Stimulated activated CD4-positive, alpha-beta T cell treated with anti-CD3 and anti-CD28 coated beads, TNF-alpha, amount 100 ng/mL, for 48 hours (primary cell): ENCODE measurements at places on chromosomes 6 and 20.
A peak's percentile ranks its signal among the peaks of the same experiment; 100 is the strongest.

DNA sequence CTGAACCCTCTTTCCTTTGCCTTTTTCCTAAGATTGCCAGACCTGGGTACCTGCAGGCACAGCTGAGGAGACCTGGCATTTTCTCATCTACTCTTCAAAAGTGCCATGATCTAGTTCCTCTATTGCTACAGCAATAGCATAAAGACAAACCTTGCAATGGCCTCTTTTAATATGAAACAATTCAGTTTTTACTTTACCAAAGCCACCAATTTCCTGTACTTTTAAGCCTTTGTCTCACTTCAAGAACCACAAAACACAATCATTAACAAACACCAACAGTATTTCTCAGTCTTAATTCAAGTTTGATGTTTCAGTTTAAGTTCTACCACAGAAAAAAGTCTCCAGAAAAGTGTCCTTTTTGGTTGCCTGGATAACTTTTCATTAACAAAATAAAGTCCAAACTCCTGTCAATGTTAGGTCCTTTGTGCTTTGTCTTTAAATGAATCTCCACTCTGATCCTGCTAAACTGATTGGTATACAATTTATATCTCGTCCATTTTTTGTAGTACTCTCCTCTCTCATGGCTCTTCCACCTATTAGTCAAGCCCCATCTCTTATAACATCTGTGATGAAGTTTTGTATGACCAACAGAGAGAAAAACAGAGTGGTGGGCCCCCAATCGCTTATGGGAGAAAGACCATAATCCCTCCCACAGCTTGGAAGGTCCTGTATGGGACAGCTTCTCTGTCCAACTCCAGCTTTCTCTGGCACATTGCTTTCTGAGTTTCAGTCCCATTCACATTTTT, 50.5 kb upstream of the THEMIS start:
- DNase-seq: no peak

GRCh38 chr6:31815025-31815838, at the start of the genes HSPA1A and HSPA1L:
TSS of gene HSPA1A (plus strand) at chr6:31815543. CDS start at chr6:31815757, 214 bp downstream.
TSS of gene HSPA1L (minus strand) at chr6:31815283. CDS start at chr6:31811972, 3,311 bp downstream.
- no peak for DNase-seq

GRCh38 chr6:21846541-21847451, 253.2 kb downstream of the SOX4 start:
- peak; percentile 4 for DNase-seq

GRCh38 chr6:28349344-28349891, 329 bp upstream of the ZKSCAN3 start:
- DNase-seq: no peak

DNA sequence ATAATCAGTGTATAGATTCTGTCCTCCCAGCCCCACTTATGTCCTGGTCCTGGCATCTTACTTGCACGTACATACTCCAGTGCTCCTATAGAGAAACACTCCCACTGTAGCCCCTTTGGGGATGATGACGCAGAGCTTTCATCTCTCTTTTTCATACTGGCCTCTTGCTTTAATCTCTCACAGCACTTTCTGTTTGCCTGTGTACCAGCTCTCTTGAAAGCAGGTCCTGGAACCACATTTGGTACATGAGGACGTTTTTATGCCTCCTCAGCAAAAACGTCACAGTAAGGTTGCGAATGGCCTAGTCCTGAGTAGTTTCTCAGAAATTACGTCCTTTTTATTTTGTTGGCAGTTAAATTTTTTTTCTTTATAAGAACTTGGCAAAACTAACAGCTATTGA, 10.8 kb downstream of the L3MBTL3 start:
- no peak for DNase-seq

GRCh38 chr20:52279706-52280105, 88.1 kb upstream of the ZFP64 start:
- DNase-seq: no peak

DNA sequence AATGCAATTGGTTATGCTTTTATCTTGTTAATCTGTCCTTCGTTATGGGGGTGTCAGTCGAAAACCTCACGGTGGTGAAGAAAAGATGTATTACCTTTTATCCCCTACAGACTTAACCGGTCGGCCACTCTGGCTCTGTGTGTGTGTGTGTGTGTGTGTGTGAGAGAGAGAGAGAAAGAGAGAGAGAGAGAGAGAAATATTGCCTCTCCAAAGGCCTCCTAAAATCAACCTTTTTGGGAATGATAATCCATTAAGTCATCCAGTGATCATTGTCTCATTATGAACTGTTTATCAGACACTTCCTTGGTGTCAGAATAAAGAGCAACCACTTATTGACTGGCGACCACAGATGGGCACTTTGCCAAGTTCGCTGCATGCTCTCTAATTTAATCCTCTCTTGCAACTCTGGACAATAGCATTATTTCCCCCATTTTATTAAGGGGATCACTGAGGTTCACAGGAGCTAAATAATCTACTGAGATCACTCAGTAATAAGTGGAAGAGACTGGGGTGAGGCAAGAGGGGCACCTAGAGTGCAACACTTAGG, 30.7 kb downstream of the SLC35D3 start:
- DNase-seq: no peak

DNA sequence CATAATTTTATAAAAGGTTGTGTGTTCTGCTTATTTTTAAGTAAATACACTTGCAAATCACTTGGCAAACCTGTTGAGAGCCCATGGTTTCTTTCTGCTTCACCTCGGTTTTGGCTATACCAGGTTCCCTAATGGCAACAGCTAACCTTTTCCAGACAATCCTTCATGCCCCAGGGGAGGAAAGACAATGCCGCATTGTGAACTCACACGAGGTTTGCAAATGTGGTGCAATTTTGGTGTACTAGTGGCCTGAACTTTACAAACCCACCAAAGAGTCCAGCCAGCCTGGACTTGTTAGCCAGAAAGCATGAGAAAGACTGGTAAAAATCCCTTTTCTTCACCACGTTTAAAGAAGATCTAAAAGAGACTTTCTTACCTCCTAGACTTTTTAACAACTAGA, 84.8 kb upstream of the SOX4 start:
- no peak for DNase-seq

DNA sequence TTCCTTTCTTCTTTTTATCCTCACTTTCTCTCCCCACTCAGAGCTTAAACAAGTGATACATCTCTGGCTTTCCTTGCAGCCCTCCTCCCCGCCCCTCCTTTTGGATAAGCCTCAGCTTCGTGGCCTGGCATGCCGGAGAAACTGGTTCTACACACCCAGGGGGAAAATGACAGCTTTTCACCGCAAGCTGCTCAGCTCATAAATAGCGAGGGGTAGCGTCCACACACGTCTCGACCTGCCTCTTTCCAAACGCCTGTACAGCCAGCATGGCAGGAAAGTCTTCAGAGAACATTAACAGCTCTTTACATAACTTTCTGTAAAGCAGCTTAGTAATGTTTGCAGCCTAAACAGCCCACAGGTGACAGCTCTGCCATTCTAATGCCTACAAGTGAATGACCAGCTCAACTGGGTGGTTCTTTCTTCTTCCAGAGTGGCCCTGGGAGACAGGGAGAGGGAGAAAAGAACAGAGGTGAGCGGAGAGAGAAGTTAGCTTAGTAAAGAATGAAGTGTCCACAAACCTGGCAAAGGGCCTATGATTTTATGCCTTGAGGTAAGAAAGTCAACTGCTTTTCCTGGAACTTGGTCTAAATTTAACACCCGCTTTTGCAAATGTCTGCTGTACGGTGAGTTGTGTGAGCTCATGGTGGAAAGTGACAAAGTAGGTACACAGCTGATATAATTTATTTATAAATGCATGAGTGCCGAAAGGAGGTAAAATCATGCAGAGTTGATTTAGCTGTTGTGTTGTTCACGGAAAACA, 251.5 kb downstream of the TFAP2A start:
- no peak for DNase-seq

- DNase-seq: no peak
Measured at GRCh38 chr6:145588981-145589380, 146.3 kb downstream of the EPM2A start.

DNA sequence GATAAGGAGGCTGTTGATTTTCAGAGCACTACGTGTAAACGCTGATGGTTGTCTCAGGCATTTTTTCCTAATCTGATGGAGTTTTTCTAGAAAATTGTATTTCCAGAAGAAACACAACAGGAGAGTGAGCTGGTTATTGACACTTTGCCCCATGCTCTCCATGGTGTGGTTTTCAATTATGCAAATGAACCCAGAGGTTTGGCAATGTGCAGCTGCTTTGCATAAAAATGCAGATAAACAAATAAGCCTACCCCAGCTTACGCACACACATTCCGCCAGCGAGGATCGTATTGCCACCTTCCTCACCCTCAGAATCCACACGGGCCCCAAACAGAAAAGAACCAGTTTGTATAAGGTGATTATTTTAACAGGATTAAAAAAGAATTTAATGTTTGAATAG, 45.1 kb upstream of the FRMD1 start:
- DNase-seq: no peak

- DNase-seq: no peak
Measured at GRCh38 chr6:39850736-39851297, 58.6 kb downstream of the DAAM2 start.

- DNase-seq: no peak
Measured at GRCh38 chr6:50249493-50249892, 199.8 kb upstream of the DEFB112 start.

GRCh38 chr6:85944776-85945175, 302.1 kb upstream of the SYNCRIP start:
- no peak for DNase-seq

DNA sequence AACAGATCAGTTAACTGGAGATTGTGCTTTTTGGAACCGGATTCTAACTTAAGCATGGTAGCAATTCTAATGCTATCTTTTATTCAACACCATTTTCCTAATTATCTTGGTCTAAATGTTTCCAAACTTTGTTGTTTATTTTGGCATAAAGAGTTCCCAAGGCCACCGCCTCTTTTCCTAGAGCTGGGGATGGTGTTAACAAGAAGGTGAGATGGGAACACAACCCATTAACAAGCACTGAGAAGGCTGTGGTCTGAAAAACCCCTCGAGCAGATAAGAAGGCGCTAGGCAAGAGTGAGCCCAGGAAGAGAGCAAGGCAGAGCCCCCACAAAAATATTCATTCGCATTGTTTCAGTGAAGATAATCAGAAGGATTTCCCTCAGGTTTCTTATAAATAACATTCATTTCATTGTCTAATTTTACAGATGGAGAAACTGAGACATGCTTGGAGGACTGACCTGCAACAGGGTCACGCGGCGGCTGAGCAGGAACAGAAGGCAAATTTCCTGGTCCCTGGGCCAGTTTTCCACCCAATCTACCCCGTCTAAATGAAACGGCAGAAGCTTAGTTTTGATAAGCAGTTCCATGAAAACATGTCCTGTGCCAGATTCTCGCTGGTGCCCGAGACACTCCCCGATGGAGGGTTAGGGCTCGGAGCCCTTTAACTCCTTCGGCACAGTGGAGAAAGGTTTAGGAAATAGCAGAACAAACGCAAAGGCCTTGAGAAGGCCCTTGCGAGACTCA, 155.6 kb downstream of the FOXC1 start:
- no peak for DNase-seq

- no peak for DNase-seq
Measured at GRCh38 chr6:139754898-139755775, 380.7 kb upstream of the CITED2 start.

DNA sequence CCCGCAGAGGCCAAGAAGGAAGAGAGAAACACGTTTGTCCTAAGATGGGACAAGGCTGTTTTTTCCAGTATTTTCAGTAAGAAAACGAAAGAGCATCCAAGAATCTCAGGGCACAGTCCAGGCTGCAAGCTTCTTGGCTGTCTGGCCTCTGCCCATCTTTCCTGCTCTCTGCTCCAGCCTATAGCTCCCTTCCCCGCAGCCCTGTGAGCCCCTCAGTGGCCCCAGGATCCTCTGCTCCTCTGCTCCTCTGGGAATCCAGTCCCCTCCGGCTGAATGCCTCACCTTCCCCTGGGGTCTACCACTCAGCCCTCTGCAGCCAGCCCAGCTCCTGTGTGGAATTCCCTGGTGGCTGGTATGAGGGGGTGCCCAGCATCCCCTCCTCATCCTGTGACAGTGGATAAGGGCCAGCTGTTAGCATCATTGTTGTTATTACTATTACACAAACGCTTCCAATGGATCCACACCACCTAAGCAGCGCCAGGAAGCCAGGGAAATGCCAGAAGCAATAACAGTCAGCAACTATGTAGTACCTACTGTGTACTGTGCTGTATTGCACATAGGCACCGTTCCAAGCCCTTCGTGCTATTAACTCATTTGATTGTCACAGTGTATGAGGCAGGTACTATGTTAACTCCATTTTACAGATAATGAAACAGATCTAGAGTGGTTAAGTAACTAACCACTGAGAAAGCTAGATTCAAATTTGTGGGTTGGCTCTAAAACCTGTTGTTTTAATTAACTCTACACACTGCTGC, 60.3 kb upstream of the PTPN1 start:
- no peak for DNase-seq

- DNase-seq: no peak
Measured at GRCh38 chr20:19713822-19714578, 44.1 kb upstream of the RIN2 start.

GRCh38 chr6:72953971-72954381, 271.3 kb downstream of the KHDC1L start:
- no peak for DNase-seq

GRCh38 chr6:140437619-140438345, 1063.3 kb upstream of the CITED2 start:
- DNase-seq: no peak

GRCh38 chr6:154783229-154783628, 50.0 kb downstream of the SCAF8 start:
- no peak for DNase-seq

DNA sequence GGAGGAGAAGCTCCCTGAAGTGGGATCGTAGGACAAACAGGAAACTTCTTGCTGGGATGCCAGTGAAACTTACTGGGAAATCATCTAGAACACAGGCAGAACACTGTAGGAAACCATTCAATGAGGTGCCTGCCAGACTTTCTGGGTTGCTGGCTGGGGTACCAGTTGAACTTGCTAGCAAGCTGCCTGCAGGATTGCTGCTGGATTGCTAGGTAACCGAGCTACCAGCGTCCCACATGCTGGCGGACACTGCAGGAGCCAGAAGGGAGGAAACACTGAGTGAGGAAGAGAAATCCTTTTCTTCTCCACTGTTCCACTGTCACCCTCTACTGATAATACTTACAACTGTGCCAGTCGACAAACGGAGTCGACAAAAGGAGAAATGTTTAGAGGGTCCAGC, 91.3 kb upstream of the SLC35B3 start:
- no peak for DNase-seq

GRCh38 chr20:48771542-48771941, 56.3 kb downstream of the PREX1 start:
- no peak for DNase-seq

DNA sequence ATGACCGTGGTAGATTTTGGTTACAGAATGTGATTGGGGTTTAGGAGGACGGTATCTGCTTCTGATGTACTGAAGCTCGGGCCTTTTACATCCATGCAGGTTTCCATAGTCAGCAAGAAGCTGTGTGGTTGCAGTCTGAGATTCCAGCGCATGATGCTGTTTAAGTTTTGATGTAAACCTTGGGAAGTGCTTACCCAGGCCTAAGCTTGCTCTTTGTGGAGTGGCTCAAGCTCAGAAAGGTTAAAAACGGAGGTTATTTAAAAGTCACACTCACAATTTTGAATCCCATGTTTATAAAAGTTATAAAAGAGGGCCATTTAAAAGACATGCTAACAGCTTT, 121.4 kb downstream of the TIAM2 start:
- DNase-seq: no peak

GRCh38 chr6:124148236-124148957, 344.7 kb downstream of the NKAIN2 start:
- DNase-seq: no peak
